ENCODE measurements at places on chromosomes 1 and 21.

DNA sequence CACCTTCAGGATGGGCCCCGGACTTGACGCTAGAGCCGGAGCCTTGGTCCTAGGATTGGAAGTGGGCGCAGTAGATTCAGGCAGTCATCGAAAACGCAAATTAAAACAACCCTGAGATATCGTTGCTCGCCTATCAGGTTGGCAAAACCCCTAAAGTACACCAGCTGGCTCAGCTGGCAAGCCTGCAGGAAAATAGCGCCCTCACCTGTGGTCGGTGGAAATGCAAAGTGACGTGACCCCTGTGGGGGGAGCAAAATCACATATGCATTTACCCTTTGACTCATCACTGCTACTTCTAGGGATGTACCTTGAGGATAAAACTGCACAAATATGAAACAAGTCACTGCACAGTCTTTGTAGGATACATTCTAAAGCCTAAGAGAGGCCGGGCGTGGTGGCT, 170.3 kb upstream of the TMEM51 start:
- DNase-seq: no peak

GRCh38 chr1:114558544-114558943, 22.9 kb downstream of the BCAS2 start:
- DNase-seq: no peak

- no peak for DNase-seq
Measured at GRCh38 chr1:182107209-182107608, 45.7 kb upstream of the ZNF648 start.

GRCh38 chr1:12454406-12455391, 163.3 kb downstream of the DHRS3 start:
- DNase-seq: no peak

GRCh38 chr1:167433884-167434283, 84.4 kb downstream of the CD247 start:
- DNase-seq: no peak

DNA sequence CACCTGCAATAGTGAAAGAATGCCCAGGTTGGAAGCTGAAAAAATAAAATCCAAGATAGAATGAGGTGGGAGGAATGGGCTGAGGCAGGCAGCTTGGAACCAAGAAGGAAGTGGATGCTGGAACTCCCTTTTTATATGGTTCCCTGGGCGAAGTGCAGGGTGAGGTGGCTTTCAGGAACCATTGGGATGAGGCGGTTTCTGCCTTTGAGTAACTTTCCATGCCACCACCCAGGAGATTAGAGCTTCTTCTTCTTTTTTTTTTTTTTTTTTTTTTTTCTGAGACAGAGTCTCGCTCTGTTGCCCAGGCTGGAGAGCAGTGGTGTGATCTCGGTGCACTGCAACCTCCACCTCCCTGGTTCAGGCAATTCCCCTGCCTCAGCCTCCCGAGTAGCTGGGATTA, 17.8 kb upstream of the MRPS6 start:
- no peak for DNase-seq

GRCh38 chr1:236860674-236861073, 65.6 kb downstream of the MTR start:
- DNase-seq: no peak

DNA sequence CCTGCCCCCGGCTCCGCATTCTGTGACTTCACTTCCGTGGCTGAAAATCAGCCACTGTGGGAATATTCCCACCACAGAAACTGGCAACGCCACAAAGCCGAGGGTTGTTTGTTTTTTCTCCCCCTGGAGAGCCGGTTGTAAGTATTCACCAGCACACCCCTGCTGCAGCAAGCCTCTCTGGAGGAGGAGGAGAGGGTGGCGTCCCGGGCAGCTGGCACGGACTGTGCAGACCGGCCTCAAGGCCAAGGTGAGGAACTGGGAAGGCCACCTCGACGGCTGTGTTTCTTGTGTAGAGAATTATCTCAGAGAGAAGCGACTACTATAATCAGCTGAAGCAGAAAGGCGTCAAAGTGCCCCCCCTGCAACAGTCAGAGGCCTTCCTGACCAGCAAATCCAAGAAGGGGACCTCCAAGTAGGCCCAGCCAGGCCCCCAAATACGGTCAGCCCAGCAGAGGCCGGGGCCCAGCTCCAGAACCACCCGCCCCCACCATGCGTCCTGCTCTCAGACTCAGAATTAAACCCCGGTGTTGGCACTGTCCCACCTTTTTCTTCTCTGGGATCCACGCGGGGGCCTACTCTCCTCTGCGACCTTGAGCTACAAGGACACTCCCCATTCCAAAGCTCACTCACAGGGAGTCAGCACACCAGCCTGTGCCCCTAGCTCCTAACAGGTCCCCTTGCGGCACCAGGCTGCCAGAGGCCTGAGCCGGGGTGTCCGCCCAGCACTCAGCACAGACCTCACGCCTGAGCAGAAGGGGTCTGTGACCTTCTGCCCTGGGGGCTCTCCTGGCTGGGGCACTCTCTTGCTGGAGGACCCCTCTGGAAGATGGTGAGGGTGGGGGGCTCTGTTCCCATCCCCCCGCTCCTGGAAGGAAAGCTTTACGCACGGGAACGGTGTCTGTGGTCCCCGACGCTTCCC, 1.2 kb upstream of the SMIM1 start:
- no peak for DNase-seq

- no peak for DNase-seq
Measured at GRCh38 chr21:33037501-33037900, 11.8 kb downstream of the OLIG2 start.

DNA sequence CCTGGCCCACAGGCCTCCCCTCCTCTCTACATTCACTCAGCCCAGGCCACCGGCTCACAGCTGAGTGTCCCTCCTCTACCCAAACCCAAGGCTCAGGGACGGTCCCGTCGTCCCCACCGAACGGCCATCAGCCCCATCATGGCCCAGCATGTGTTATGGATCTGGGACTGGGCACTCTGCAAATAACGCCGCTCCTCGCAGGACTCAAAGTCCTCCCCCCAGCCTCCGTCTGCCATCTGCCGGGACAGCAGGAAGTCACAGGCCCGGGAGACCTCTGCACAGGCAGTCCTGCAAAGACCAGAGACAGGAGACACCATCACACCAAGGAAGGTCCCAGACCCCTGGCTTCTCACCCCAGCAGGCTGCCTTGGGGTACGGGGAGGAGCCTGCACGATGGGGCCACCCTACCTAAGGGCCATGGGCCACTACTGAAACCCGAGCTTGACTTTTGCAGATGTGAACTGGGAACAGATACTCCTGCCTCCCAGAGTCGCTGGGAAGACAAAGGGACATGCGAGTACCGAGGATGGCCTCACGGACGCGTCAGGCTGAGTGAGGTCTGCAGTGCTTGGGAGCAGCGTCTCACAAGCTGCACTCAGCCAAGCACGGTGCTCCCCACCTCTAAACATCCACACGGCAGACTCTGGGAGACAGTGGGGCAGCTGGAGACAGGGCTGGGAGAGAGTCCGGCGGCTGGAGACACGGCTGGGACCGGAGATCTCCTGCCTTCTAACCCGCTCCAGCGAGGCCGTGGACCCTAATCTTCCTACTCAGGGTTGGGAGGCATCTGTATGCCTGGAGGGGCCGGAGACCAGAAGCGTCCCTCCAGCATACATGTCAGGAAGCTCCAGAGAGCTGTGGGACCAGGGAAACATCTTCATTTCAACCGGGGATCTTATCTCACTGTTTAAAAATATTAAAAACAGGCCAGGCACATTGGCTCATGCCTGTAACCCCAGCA, 10.4 kb upstream of the SPATC1L start:
- no peak for DNase-seq

- DNase-seq: no peak
Measured at GRCh38 chr1:9121496-9122409, 7.1 kb downstream of the GPR157 start.

GRCh38 chr1:177289532-177289931, 118.8 kb downstream of the BRINP2 start:
- no peak for DNase-seq

GRCh38 chr1:99623554-99623953, 22.4 kb upstream of the PALMD start:
- DNase-seq: no peak

DNA sequence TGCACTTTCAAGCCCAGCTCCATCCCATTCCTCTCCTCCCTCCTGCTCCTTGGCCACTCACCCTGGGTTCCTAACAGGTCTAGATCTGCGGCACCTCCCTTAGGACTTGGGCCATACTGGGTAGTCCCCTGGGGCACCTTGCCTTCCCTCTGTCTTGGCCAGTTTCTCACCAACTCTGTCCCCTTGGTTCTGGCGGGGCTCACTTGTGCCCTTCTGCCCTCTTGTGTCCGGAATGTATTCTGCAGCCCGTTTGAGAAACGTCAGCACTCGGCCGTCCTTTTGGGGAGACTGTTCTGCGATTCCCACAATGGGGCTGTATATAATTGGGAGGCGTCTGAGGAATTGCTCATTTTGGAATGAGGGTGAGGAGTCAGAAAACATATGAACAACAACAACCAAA, 162.4 kb downstream of the ZSCAN20 start:
- peak; percentile 19 for DNase-seq

DNA sequence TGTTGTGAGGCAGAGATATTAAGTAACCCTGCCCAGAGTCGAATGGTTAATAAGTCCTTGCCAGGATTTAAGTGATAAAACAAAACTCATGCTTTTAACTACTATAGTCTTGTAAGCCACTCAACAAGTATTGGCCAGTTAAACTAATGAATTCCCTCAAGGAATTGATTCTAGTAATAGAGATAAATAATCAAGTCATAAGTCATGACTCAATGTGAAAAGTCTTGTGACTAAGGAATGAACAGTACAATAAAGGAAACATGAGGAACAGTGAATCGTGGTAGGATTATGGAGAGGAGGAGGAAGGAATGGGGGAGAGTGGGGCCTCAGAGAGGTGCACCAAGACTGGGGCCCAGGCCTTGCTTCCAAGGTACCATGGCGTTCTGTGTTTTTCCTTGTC, 104.7 kb downstream of the FGGY start:
- DNase-seq: no peak

DNA sequence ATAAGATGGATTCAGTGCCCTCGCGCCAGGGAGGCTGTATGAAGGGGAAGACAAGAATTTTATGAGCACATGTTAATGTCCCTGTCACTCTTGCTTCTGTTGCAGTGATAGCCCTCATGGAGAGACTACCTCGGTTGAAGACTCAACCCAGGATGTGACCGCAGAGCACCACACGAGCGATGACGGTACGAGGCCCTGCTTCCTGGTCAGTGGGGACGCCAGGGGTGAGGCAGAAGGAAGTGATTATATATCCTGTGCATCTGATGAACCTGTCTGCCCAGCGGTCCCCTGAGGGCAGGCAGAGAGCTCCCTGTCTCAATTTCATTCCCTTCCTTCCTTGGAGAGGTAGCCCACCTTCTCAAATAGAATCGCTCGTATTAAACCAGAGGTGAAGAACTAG, 20.0 kb upstream of the IKBKE start:
- no peak for DNase-seq

DNA sequence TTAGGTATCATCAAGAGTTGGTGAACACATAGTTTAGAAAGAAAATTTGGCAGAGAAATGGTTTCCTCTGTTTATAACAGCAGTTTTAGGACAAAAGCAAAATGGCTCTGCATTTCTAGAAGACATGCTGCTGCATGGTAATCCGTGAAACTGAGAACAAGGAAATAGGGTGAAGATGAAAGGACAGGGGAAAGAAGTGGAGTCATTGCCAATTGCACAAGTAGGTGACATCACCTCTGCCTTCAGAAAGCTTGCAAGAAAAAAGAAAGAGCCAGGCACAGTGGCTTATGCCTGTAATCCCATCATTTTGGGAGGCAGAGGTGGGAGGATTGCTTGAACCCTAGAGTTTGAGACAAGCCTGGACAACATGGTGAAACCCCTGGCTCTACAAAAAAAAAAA, 217.6 kb downstream of the LMX1A start:
- no peak for DNase-seq

GRCh38 chr1:193486671-193487229, 300.3 kb upstream of the B3GALT2 start:
- DNase-seq: no peak

GRCh38 chr1:74818661-74819456, 85.9 kb downstream of the TYW3 start:
- no peak for DNase-seq

DNA sequence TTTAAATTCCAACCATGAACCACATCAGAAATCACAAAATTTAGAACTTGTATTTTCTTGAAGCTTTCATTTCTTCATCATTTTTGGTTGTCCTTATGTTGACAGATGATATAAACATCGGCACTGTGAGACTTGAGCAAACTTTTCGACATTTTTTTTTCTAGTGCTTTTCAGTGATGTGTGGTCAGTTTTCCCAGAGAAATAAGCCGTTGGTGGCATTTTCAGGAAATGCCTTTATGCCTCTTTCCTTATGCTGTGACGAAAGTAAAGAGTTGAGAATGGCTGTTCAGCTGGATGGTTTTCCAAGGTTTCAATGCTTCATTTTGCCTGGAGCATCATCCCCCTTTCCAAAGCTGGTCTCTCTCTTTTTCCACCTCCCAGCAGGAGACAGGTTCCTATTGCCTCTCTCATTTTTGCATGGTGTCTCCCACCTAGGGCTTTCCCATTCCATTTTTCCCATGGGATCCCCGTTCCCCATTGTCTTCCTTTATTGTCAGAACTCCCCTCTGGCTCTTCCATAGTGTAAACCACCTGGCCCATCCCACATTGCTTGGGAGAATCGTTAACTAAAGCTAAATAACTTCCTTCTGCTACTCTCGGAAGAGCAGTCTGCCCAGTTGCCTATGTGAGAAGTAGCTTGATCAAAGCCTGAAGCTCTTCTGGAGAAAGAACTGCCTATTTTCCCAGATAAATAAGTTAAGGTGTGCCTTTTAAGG, 61.4 kb upstream of the DYNLT5 start:
- no peak for DNase-seq

- DNase-seq: no peak
Measured at GRCh38 chr21:21101911-21102310, 103.7 kb downstream of the NCAM2 start.

GRCh38 chr1:229371624-229372023, 28.8 kb upstream of the CCSAP start:
- DNase-seq: no peak

GRCh38 chr1:119542492-119542946, 35.5 kb downstream of the HSD3B1 start:
- no peak for DNase-seq

DNA sequence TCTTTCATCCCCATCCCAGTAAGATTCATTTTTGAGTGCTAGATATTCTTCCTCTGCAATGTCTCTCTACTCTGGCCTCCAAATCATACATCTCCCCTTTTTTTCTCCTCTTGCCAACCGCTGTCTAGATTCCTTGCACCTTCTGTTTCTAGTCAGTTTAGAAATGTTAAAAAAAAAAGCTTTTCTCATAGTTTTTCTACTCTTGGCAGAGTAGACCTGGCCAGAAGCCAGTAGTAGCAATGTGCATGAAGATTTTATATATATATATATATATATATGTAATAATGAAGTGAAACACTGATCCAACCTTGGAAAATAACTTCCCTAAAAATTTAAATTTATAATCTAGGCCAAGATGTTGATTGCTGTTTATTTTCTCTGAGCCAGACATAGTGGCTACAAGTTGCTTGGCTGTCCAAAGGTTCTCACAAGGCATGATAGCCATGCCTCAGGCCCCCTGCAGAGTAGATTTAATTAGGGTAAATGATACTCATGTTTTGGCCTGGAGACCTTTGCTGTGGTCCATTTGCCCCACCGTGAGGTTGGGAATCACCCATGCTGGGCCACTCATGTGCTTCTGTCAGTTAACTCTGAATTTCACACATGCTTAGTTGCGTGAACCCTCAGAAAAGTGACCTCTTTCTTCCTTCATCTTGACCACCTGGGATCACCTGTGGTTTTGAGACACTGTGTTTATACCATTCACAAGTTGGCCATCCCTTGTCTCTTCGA, 103.4 kb upstream of the KCNE2 start:
- no peak for DNase-seq

GRCh38 chr1:235369802-235370201, 2.6 kb downstream of the TBCE start:
- DNase-seq: no peak

GRCh38 chr1:68521286-68521685, 24.4 kb upstream of the DEPDC1 start:
- no peak for DNase-seq
